ENCODE measurements at places on chromosomes 12 and 14.

- DNase-seq: no peak
Observed at GRCh38 chr14:59904184-59904583, 15.8 kb upstream of the LRRC9 start.

GRCh38 chr12:44227616-44228015 is 391.7 kb downstream of the TMEM117 start:
- DNase-seq: no peak

GRCh38 chr12:117439531-117440001 is 78.1 kb upstream of the NOS1 start:
- no peak for DNase-seq

DNA sequence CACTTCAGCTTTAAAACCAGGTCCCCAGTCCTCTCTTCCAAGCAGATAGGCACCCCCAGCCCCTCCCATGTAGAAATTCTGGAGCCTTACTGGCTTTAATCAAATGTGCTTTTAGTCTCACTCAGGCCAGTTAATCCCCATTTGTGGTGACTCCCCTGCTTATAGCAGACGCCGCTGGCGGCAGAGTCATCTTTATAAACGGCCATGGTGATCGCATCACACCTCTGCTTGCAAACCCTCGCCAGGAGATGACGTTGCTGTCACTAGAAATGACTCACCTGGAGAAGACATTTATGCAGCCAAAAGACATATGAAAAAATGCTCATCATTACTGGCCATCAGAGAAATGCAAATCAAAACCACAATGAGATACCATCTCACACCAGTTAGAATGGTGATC is 369.3 kb downstream of the VRK1 start:
- DNase-seq: no peak

DNA sequence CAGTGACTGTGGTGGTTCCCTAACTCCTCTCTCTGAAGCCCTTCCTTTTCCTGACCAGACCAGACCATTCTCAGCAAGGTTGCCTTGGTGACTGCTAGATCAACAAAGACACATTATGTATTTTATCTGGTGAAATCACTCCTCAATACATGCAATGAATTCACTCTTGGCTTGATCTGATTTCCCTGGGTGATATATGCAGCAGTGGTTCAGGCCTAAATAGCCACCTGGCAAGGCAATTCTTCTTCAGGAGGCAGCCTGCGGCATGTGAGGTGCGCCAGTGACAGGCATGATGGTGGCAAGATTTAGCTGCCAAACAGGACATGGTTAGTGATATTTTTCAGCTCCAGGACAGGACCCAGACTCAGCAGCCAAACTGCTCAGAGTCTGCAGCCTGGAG is 350.3 kb upstream of the CCDC196 start:
- DNase-seq: no peak

- DNase-seq: no peak
Observed at GRCh38 chr14:57657487-57657886, 163.8 kb upstream of the CCDC198 start.

- DNase-seq: no peak
Observed at GRCh38 chr12:111715279-111715678, 29.4 kb downstream of the ACAD10 start.

GRCh38 chr12:76704693-76705092 is 59.2 kb upstream of the ZDHHC17 start:
- no peak for DNase-seq

DNA sequence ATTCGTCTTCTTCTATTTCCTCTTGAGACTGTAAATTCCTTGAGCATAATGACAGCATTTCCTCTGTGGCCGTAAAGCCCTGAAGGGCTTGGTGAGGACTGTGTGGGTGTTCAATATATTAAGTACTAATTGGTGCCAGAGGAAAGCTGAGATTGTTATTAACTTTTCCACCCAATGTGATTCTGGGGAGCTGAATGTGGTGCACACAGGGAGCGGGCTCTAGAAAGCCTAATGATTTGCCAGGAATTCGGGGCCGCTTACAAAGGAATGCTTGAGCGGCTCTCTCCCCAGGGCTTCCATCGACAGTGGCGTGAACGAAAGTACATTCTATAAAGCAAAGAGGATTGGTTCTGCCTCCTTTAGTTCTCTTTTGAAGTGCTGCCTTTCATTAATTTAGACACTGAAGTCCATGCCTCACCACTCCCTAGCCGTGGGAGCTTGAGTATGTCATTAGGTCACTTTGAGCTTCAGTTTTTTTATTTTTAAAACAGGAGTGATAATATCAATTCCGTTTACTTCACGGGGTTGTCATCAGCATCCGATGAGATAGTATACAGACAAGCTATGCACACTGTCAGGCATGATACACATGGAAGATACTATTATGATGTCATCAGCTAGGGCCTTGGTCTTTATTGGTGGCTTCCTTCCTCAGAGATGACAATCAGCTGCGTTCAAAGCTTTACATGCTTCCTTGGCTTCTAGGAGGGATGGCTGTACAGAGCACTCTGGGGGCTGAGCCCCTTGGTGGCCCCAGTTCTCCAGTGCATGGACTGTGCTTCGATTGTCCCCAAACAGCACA is 11.0 kb upstream of the GSG1 start:
- DNase-seq: no peak

- DNase-seq: no peak
Observed at GRCh38 chr12:40616383-40616915, 75.8 kb upstream of the CNTN1 start.

GRCh38 chr14:51224551-51224950 is 15.5 kb upstream of the TMX1 start:
- no peak for DNase-seq

DNA sequence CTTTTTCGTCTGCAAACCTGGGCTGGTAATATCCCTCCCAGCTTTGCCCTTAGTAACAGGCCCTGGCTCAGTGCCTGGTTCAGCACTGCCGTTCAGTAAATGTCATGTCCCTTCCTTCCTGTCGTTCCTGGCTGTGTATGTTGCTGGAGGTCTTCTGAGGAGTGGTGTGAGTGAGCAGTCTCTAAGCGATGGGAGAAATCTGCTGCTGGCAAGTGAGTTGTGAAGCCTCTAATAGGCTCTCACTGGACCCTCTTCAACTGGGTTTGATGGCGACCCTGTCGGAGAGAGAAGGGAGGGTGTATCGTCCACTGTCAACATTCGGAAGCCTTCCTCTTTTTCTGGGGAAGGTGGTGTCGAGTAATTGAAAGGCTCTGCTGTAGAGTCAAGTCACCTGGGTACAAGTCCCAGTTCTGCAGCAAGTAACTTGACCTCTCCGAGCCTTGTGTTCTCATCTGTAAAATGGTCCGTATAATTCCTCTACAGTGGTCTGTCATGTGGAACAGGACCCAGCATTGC is 62.8 kb downstream of the HRK start:
- DNase-seq: no peak

DNA sequence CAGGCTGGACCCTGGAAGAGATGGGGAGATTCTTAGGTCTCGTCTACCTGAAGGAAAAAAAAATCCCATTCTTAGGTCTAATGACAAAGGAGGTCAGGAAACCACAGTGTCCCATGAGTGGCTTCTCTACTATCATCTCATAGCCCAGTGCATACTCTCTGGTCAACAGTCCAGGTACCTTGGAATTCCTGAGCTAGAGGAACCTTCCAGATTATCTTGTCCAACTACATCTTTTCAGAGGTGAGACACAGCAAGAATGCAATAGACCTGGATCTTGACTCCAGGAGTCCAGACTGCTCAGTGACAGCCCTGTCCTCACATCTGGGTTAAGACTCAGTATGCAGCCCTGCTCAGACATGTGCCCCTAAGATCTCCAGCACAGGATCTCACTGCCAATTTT is 177.5 kb upstream of the NOS1 start:
- no peak for DNase-seq

DNA sequence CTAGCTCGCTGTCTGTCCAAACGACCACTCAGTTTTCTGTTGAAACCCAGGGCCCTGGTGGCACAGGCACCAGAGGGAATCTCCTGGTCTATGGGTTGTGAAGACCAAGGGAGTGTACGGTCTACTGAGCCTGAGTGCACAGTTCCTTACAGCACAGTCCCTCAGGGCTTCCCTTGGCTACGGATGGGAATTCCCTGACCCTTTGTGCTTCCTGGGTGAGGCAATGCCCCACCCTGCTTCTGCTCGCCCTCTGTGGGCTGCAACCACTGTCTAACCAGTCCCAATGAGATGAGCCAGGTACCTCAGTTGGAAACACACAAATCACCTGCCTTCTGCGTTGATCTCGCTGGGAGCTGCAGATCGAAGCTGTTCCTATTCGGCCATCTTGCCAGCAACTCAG is 22.6 kb downstream of the GPHN start:
- DNase-seq: no peak

GRCh38 chr14:34347683-34348082 is 114.4 kb downstream of the SPTSSA start:
- no peak for DNase-seq

DNA sequence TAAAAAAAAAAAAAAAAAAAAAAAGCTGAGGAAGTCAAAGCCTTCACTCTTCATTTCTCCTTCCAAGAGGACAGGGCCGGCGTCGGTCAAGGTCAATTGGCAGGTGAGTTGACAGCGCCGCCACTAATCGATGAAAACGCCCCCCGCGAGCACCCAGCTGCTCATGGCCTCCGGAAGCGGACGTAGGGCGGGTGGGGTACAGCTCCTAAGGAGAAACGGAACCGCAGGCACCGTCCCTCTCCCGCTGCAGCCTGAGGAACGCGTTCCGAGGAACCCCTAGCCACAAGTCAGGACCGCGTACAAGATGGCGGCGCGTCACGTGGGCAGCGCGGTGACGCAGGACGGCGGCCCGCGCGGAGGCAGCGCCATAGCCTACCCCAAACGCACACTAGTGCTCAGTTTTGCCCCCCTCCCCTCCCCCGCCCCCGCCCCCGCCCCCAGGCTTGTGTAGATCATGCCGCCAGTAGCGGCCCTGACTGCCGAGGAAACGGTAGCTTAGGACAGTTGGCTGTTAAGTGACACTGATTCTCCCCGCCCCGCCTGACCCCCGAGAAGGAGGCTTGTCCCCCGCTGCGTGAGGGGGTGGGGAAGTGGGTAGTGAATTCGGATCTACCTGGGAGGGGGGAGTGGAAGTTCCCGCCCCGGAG is at the start of gene ATF1:
Gene ATF1 (plus strand): TSS at position 463 of the 647 bp plus-strand sequence. CDS start 16,045 bp downstream, outside the sequence.
- peak; percentile 48 for DNase-seq

GRCh38 chr12:112557951-112558630 is 139.3 kb downstream of the PTPN11 start:
- DNase-seq: peak; percentile 11

DNA sequence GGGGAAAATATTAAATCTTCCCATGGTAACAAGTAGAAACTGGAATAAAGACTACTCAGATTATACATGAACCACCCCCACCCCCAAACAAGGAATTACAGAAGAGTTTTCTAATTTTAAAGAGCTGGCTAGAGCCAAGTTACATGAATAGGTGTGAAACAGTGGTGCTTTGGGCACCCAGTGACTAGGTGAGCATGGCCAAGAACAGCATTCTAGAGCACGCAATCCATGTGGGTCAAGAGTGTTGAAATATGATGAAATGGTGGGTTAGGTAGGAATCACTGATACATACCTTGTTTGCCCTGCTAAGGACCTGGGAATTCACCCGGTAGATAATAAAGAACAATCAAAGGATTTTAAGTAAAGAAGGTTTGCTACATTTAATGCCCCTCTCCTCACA is 118.1 kb upstream of the SLCO1C1 start:
- DNase-seq: no peak

DNA sequence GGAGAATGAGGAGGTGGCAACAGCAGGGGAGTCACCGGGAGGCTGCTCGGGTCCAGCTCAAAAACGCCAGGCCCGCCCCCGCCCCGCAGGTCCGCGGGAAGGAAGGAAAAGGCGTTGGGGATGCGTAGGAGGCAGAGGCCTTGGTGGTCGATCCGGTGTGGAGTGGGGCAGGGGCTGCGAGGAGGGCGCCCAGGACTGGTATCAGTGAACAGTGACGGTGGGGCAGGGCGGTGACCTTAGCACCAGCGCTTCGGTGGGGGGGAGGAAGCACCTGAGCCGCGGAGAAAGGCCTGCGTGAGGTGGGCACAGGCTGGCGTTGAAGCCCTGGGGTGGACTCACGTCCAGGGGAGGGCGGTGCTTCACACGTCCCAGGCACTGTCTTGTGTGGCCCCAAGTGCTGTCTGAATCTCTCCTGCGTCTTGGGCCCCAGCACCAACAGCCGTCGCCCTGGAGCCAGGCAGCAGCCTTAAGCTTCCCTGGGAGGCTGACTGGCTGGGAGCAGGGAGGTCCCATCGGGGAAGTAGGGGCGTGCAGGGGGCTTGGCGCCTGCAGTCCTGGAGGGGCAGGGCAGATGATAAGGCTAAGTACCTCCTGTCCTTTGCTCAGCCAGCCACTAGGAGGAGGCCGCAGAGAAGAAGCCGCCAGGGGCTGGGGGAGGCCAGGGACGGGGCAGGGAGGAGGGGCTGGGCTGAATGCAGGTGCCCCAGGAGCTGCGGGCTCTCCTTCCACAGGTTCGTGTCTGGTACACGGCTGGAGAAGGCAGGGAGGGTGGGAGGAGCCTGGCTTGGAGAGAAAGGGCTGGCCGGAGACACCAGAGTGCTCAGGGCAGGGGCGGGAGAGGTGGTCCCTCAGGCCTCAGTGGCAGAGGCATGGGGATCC is 26.5 kb downstream of the ZBTB42 start:
- DNase-seq: no peak

DNA sequence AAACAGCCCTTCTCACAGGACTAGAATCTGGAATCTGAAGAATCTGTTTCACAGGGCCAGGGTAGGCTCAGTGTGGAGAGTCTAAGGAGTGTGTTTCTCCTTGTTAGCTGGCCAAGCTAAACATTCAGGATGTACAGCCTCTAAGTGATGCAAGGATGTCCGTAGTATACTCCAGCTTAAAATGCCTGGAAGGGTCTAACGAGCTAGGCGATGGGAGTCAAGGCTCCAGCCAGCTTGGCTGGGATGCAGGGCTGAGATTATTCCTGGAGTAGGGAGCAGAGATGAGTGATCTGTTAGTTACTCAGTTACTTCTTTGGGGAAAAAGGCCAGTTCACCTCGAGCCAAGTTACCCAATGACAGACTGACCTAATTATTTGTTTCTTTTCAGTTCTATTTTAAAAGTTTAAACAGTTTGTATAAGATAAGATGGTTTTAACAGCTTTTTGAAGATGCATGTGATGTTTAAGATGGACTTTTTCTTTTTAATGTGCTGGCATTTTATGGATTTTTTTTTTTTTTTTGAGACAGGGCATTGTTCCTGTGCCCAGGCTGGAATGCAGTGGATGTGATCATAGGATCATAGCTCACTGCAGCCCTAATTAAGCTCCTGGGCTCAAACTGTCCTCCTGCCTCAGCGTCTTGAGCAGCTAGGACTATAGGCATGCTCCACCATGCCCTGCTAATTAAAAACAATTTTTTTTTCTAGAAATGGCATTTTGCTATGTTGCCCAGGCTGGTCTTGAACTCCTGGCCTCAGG is 41.1 kb downstream of the SYNE2 start:
- no peak for DNase-seq

DNA sequence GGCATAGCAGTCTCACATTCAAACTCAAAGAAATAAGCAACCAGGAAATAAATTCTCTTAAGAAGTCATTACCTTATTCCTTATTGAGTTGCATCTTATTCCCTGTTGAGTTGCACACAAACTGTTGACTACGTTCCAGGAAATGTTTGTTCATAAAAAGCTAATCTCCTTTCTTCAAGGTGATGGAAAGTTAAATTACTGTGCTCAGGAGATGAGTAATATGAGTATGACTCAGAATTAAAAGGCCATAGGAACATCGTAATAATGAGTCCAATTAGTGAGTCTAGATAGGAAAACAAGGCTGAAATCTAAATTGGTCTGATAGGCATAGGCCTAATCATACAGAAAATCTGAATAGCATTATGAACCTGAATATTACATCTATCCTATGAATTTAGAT is 203.1 kb downstream of the SLC2A13 start:
- no peak for DNase-seq

Measured in NCI-H1417 treated with DMSO at 0.1 percent for 48 hours (cell line).